HS-27A (cell line): ENCODE measurements at places on chromosomes 3 and 15.
A peak's percentile ranks its signal among the peaks of the same experiment; 100 is the strongest.

GRCh38 chr3:6282918-6283317 lies 578.0 kb upstream of the GRM7 start:
- DNase-seq, result no peak

- DNase-seq, result no peak
These were observed 13.1 kb downstream of the SLC6A6 start for GRCh38 chr3:14415501-14415900.

DNA sequence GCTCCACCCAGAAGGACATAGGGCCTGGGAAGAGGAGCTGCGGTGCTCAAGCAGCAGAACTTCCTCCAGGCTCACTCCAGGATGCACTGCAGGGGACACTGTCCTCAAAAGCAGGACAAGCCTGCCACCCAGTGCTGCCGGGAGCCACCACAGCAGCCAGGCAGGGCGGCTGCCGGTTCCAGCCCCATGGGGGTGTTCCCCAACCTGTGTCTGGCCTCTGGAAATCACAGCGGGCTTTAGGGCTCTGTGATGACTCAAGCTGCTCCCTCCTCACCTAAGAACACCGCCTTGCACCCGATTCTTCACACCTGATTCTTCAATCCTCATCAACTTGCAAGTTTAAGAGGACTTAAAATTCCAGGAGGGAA lies 71.9 kb upstream of the SLC6A11 start:
- no peak for DNase-seq

GRCh38 chr3:12891985-12892839 lies 50.8 kb upstream of the RPL32 start:
- DNase-seq, result peak; percentile 17

DNA sequence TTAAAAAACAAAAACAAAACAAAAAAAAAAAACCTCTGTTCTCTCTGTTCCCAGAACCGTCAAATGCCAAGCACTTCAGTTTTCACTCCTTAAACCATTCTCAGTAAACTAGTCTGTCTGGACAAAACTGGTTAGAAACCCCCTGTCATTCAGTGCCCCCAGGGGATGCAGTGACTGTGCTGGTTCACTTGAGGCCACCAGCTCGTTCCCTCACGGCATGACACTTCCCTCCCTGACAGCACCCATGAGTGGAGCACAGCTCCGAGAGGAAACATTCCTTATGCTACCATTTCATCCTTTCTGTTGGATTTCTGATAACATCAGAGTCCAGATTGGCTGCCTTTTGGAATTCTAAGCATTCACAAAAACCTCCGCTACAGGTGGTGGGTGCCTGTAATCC lies 244.0 kb upstream of the TPM1 start:
- no peak for DNase-seq

GRCh38 chr15:57566834-57567233 lies 24.9 kb upstream of the MYZAP start:
- no peak for DNase-seq

- no peak for DNase-seq
These were observed 622.0 kb downstream of the PYDC2 start for GRCh38 chr3:192082730-192083660.

DNA sequence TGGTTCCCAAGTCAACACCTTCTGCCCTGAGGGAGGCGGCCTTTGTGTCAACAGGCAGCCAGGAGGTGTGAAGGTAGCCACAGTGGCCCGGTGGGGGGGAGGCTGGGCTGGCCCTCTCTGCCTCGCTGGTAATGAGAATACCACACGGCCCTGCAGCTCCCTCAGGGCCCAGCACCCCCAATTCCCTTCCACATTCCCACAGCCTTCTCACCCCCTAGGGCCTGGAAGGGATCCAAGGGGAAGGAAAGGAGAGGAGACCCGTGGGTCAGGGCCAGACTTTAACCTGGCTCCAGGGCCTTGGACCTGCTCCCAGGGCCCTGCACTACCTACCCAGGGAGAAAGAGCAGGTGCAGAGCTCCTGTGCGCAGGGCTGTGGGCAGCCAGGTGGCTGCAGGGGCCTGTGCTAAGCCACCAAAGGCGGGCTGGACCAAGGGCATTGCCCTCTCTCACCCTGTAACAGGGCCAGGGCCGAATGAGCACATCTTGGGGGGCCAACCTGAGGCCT lies 8.7 kb upstream of the MESP2 start:
- DNase-seq, result no peak

DNA sequence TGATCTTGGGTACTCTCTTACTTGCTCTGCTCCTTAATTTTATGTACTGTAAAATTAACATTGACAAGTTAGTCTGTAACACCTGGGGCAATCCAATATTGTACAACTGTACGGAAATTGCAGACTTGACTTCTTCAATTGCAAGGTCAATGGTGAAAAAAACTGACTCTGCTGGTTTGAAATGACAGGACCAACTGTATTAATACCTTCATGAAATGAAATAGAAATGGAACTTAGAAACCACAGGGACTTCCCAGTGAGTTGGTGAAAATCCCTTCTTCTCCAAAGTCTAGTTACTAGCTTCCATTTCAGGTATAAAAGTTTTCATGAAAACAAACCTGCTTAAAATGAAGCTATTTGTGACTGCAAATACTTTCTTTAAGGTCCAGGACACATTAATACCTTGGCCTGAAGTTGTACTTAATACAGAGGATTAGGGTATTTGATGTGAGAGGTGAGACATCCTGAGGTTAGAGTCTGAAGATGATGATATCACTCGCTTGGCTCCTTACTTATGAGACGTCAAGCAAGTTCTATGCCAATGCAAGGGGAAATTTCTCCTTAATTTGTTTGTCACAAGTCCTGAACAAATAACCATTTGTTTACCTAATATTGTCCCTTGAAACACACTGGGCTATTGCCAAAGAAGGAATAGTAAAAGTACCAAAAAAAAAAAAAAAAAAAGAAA lies 226.2 kb upstream of the TP63 start:
- DNase-seq, result no peak

DNA sequence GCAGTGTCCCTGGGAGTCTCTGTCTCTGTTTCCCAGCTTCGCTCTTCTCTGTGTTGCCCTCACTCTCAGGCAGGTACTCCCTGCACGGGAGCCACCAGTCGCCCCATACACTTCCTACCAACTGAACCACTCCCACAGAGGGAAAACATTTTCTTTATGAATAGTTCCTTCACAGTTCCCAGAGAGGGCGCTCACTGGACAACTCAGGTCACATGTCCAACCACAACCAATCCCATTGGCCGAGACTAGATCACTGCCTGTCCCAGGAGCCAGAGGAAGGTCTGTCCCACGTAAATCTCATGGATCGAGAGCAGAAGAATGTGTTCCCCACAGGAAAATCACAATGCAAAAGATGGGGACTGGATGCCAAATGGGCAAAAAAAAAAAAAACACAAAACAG lies 26.1 kb downstream of the GRK7 start:
- DNase-seq, result no peak

DNA sequence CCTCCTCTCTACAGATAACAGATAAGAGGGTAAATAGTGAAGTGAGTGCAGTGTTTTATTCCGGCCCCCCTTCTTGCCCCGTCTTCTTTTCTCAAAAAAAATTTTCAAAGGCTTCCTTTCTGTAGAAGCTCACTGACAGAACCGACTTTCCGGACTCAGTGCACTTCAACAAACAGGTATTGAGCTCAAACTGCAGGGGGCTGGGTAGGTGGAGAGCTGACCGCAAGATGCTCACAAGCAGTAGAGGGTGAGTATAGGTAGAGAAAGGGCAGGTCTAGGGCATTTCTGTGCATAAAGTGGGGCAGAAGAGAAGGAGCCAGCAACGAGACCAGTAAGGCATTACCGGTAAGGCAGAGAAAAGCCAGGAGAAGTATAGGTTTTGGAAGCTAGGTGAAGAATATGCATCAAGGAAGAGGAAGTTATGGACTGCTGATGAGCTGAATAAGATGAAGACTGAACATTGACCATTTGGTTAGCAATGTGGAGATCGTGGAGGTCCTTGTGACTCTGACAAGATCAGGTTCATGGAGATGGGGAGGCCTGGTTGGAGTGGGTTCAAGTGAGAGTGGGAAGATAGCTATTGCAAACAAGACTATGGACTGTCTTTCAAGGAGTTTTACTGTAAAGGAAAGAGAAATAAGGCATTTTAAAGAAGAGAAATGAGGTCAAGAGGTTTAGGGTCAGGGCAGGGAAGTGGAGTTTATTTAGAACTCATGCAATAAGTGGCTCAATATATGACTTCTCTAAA lies 97.4 kb downstream of the ST6GAL1 start:
- no peak for DNase-seq
